ENCODE measurements at places on chromosomes 13 and 19. TPM values are rescaled to one million over a fixed set of nuclear protein-coding genes. Genes with fewer than 3 reads are reported as not detected.

The CYP4F8 gene
- not detected for total RNA-seq

The ZNF71 gene
- total RNA-seq = 13.1 TPM

The VSTM2B gene
- total RNA-seq = not detected

The PLPPR3 gene
- 2.4 TPM for total RNA-seq

The ZNF675 gene
- total RNA-seq = 6.2 TPM

The ELAVL3 gene
- 0.73 TPM for total RNA-seq
